ENCODE measurements at places on chromosomes 1 and 21.

GRCh38 chr1:78620666-78621065 lies 418 bp downstream of the IFI44L start:
- H3K4me1 ChIP-seq = peaks cover 8% of the 10 kb centered on the region
- H3K36me3 ChIP-seq = no peaks in the 10 kb centered on the region
- peak overlapping the region; percentile 67 for H3K27ac ChIP-seq
- H3K4me3 ChIP-seq = peak overlapping the region; percentile 64
- DNase-seq = no peak

DNA sequence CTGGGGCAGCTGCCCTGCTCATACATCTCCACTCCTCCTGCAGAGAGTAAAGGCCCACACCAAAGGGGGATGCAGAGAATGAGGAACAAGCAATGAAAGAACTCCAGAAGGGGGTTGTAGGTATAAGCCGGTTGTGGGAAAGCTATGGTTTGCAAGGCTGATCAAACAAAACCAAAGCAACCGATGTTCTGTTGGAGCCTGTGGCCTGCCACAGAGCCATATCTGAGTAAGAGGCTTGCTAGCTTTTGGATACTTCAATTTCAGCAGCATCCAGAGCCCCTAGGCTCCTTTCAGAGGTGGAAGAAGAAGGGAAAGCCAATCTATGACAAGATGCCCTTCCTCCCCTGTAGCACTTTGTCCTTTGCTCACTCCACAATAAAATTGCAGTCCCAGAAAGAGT lies 163.2 kb downstream of the RRAGC start:
- no peaks in the 10 kb centered on the region for H3K4me1 ChIP-seq
- H3K4me3 ChIP-seq = no peak overlapping the region
- no peaks in the 10 kb centered on the region for H3K36me3 ChIP-seq
- no peak for DNase-seq

GRCh38 chr1:24954631-24955030 lies 24.6 kb upstream of the RUNX3 start:
- H3K27ac ChIP-seq = no peak overlapping the region
- H3K36me3 ChIP-seq = no peaks in the 10 kb centered on the region
- no peak overlapping the region for H3K4me3 ChIP-seq
- H3K4me1 ChIP-seq = peaks cover 28% of the 10 kb centered on the region
- no peak for DNase-seq

DNA sequence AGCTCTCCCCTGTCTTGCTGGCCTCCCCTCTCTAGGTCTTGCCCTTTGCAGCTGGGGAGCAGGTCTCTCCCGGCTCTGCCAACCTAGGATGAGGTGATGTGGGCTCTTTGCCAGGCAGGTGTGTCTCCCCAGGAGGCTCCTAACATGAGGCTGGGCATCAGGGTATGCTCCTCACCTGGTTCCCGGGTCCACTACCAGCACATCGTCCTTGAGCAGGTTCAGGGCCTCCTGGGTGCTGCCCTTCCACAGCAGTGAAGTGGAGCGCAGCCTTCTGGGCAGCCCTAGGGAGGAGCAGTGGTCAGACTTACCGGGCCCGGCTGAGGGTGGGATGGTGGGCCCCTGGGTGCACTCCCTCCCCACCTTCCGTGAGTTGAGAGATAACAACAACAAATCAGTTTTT lies 17.5 kb downstream of the LACTBL1 start:
- H3K27me3 ChIP-seq = peaks cover 25% of the 10 kb centered on the region
- no peaks in the 10 kb centered on the region for H3K36me3 ChIP-seq

- DNase-seq = no peak
- no peaks in the 10 kb centered on the region for H3K36me3 ChIP-seq
- H3K27ac ChIP-seq = no peak overlapping the region
- no peak overlapping the region for H3K4me3 ChIP-seq
- H3K4me1 ChIP-seq = no peaks in the 10 kb centered on the region
These were observed 123.7 kb downstream of the SMYD2 start for GRCh38 chr1:214404571-214405213.

DNA sequence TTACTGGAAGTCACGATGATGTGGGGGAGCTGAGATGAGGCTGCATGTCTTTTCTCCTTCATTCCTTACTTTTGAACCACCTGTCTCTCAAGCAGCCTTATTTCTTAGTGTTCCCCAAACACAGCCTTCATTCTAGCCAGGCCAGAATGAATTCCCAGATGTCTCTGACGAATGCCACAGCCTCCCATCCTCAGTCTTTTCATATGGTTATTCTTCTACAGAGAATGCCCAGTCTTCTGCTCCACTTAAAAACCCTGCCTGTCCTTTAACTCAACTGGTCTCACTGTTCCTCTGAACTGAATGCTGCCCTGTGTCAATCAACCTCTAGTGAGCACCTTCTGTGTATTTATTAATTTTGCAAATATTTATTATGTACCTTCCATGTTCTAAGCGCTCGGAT lies 156.2 kb downstream of the PLA2G4A start:
- peaks cover 5% of the 10 kb centered on the region for H3K36me3 ChIP-seq
- H3K27me3 ChIP-seq = no peaks in the 10 kb centered on the region
- no peaks in the 10 kb centered on the region for H3K4me1 ChIP-seq
- no peak for DNase-seq
- no peak overlapping the region for H3K27ac ChIP-seq
- H3K4me3 ChIP-seq = no peak overlapping the region

DNA sequence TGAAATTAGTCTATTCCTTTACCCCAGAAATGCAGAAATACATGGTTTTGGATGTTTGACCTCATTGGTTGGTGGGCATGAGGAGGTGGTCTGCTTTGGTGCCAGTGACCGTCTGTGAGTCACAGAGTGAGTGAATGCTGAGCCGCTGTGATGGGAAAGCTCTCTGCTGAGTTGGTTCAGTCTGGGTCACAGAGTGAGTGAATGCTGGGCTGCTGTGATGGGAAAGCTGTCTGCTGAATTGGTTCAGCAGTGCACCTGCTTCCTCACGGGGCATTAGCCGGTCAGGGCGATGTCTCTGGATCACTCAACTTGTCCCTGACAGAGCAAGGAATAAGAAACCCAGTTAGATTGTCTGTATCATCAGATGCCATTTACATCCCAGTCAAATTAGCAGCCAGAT lies 40.8 kb downstream of the ADARB1 start:
- H3K36me3 ChIP-seq = no peaks in the 10 kb centered on the region
- peaks cover 26% of the 10 kb centered on the region for H3K4me1 ChIP-seq
- H3K27ac ChIP-seq = no peak overlapping the region
- no peak for DNase-seq

GRCh38 chr21:29335720-29336119 lies 37.0 kb downstream of the BACH1 start:
- no peak overlapping the region for H3K4me3 ChIP-seq
- H3K27me3 ChIP-seq = no peaks in the 10 kb centered on the region
- no peak overlapping the region for H3K27ac ChIP-seq
- no peak for DNase-seq
- H3K36me3 ChIP-seq = peaks cover 4% of the 10 kb centered on the region

GRCh38 chr1:203557390-203557789 lies 63.4 kb downstream of the OPTC start:
- no peak for DNase-seq
- H3K27ac ChIP-seq = no peak overlapping the region
- no peak overlapping the region for H3K4me3 ChIP-seq
- H3K36me3 ChIP-seq = no peaks in the 10 kb centered on the region
- peaks cover 2% of the 10 kb centered on the region for H3K27me3 ChIP-seq

- no peaks in the 10 kb centered on the region for H3K36me3 ChIP-seq
- peaks cover 10% of the 10 kb centered on the region for H3K4me1 ChIP-seq
These were observed 7.5 kb upstream of the CDC14A start for GRCh38 chr1:100344774-100345173.

- no peak for DNase-seq
- no peaks in the 10 kb centered on the region for H3K4me1 ChIP-seq
- H3K27ac ChIP-seq = no peak overlapping the region
These were observed 2.9 kb downstream of the KRTAP10-7 start for GRCh38 chr21:44603109-44603875.

- H3K27ac ChIP-seq = no peak overlapping the region
- peaks cover 7% of the 10 kb centered on the region for H3K4me1 ChIP-seq
- no peaks in the 10 kb centered on the region for H3K27me3 ChIP-seq
- H3K4me3 ChIP-seq = no peak overlapping the region
These were observed 54.9 kb upstream of the TSPAN2 start for GRCh38 chr1:115144176-115144575.

DNA sequence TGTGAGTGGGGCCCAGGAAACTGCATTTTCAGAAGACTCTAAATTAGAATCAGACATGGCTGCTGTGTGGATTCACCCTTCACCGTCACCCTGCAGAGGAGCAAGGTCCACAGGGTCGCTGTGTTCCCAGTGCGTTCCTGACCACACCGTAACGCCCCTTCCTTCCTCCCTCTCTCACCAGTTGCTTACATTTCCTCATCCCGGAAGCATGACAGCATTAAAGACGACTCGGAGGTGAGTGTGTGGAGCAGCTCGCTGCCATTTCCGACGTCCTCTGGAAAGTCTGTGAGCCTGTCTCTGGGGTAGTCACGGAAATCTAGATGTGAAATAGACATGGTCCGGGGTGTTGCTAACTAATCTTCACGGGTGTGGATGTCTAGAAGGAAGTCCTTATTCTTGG lies 45.9 kb downstream of the FAAP20 start:
- no peak overlapping the region for H3K4me3 ChIP-seq
- H3K4me1 ChIP-seq = peaks cover 3% of the 10 kb centered on the region
- peak; percentile 62 for DNase-seq
- H3K27ac ChIP-seq = no peak overlapping the region

GRCh38 chr1:27455139-27455811 lies 34.7 kb downstream of the WASF2 start:
- H3K36me3 ChIP-seq = peaks cover 3% of the 10 kb centered on the region
- no peak overlapping the region for H3K4me3 ChIP-seq
- H3K27me3 ChIP-seq = no peaks in the 10 kb centered on the region
- H3K4me1 ChIP-seq = peaks cover 7% of the 10 kb centered on the region

- H3K4me1 ChIP-seq = peaks cover 24% of the 10 kb centered on the region
- peak overlapping the region; percentile 29 for H3K27ac ChIP-seq
- no peaks in the 10 kb centered on the region for H3K36me3 ChIP-seq
- H3K27me3 ChIP-seq = no peaks in the 10 kb centered on the region
- H3K4me3 ChIP-seq = peak overlapping the region; percentile 19
- peak; percentile 37 for DNase-seq
These were observed 4.7 kb downstream of the SPEN start for GRCh38 chr1:15852036-15852827.

GRCh38 chr1:201229771-201230635 lies 39.4 kb downstream of the IGFN1 start:
- H3K4me1 ChIP-seq = no peaks in the 10 kb centered on the region
- DNase-seq = no peak
- no peak overlapping the region for H3K27ac ChIP-seq
- H3K4me3 ChIP-seq = no peak overlapping the region
- no peaks in the 10 kb centered on the region for H3K36me3 ChIP-seq
- no peaks in the 10 kb centered on the region for H3K27me3 ChIP-seq

GRCh38 chr21:42820616-42821465 lies 58.5 kb downstream of the WDR4 start:
- no peak overlapping the region for H3K4me3 ChIP-seq
- H3K27ac ChIP-seq = no peak overlapping the region
- no peak for DNase-seq
- H3K4me1 ChIP-seq = peaks cover 3% of the 10 kb centered on the region
- no peaks in the 10 kb centered on the region for H3K36me3 ChIP-seq

DNA sequence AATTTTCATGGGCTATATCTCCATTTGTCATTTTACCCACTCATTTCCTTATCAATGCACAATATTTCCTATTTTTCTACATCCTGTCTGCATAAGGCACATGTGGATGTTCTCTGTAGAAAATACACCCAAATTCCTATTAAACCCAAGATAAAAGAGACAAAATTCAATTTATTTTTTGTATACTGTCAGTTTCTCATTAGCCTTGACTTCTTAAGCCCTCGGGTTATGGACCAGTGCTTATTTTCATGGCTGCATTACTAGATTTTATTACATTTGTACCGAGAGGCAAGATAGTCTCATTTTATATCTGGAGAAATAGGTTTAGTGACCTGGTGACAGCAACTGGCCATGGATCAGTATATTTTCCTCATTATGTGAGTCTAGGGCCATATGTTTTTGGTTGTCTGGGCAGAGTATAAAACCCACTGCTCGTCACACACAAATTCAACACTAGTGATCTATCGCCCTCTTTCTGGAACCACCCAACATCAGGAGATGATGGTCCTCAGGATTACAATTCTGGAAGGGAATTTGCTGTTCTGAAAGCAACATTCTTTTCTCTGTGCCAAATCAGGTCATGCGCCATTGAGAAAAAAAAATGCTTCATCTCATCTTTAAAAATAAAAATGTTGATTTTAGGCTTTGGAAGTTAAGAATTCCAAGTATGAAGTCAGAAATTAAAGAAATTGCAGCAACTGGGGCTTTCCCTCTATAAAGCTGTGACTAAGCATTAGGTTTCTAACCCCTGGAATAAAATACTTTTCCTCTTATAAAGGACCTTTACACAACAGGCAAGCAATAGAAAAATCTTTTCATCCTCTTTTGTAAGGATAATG lies 81.4 kb downstream of the ASTN1 start:
- no peaks in the 10 kb centered on the region for H3K36me3 ChIP-seq
- H3K27ac ChIP-seq = no peak overlapping the region

GRCh38 chr1:162385702-162386101 lies 4.2 kb downstream of the C1orf226 start:
- H3K4me3 ChIP-seq = no peak overlapping the region
- no peak for DNase-seq
- no peaks in the 10 kb centered on the region for H3K27me3 ChIP-seq
- H3K4me1 ChIP-seq = no peaks in the 10 kb centered on the region

GRCh38 chr1:152000964-152001630 lies 7.4 kb upstream of the S100A10 start:
- peaks cover 7% of the 10 kb centered on the region for H3K27me3 ChIP-seq
- no peak for DNase-seq
- H3K36me3 ChIP-seq = no peaks in the 10 kb centered on the region
- no peak overlapping the region for H3K27ac ChIP-seq

- H3K36me3 ChIP-seq = peaks cover 8% of the 10 kb centered on the region
- no peaks in the 10 kb centered on the region for H3K27me3 ChIP-seq
- H3K4me1 ChIP-seq = peaks cover 8% of the 10 kb centered on the region
These were observed 150.1 kb downstream of the PLA2G4A start for GRCh38 chr1:186978596-186979556.

DNA sequence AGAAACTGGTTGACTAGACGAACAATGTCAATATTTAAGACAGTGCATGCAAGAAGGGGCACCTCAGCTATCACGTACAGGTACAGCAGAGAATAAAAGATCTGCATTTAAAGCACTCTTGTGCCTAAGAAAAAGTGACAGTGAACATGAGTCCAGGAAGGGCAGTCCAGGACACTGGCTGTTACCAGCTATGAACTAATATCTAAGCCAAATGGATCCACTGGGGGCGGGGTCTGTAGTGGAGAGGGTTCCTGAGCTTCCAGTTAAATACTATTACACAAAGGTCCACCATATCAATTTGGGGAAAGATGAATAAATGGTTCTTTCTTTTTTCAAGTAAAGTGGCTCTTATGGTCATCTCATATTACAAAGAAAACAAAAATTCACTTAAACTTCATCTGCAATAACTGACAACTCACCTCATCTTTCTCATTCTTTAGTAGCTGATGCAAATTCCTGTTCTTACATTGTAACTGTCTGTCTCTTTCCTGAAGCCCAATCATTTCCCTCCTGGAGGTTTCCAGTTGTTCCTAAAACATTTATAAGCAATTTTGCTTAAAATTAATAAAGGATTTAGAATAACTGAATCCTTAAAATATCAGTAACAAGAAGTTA lies 24.5 kb downstream of the SSX2IP start:
- no peaks in the 10 kb centered on the region for H3K27me3 ChIP-seq
- peaks cover 13% of the 10 kb centered on the region for H3K36me3 ChIP-seq
- no peak overlapping the region for H3K4me3 ChIP-seq
- no peak overlapping the region for H3K27ac ChIP-seq
